ENCODE measurements at places on chromosomes 11 and 22. TPM values are rescaled to one million over a fixed set of nuclear protein-coding genes. Genes with fewer than 3 reads are reported as not detected.

Gene ZNRF3
- polyA plus RNA-seq = not detected

Gene VPS11
- 45.6 TPM for polyA plus RNA-seq

Gene RIMBP3B
- not detected for polyA plus RNA-seq

Gene SIK3
- polyA plus RNA-seq = 36.8 TPM

Gene MTNR1B
- not detected for polyA plus RNA-seq

Gene CREB3L1
- not detected for polyA plus RNA-seq

DNA sequence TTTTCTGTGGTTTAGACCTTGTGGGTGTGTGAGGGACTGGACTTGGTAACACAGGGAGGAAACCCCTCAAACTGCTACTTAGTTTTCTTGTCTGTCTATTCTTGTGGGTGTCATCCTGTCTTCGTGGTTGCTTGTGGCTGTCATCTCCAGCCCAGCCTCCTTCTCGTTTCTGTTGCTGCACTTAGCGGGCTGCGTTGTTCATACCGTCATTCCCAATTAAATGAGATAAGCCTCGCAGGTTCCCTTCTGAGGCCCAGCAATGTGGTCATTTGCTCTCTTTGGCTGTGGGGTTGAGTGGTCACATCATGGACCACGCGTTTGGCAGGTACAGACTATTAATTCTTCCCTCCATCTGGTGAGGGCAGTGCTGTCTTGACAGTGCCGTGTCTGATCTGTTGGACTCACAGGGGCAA, 18.8 kb downstream of the PANX1 start:
- H3K27ac ChIP-seq = no peak overlapping the region
- H3K36me3 ChIP-seq = no peaks in the 10 kb centered on the region
- peaks cover 85% of the 10 kb centered on the region for H3K4me1 ChIP-seq
- H3K27me3 ChIP-seq = no peaks in the 10 kb centered on the region

DNA sequence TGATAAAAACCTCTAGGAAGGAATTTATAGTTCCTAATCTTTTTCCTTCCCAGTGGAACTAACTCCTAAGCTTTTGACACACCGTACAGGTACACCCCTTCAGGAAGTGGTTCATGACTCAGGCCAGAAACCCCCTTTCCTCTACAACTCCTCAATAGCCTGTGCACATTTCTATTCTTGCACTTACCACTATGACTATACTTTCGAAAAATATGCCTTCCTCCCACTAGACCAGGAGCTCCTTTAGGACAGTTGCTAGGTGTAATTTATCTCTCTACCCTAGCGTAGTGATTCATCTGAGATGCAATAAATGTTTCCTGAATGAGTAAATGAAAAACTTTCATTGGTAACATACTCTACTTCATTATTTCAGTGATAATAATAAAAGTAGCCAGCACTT, 14.5 kb downstream of the MAP6 start:
- H3K4me3 ChIP-seq = no peak overlapping the region
- H3K36me3 ChIP-seq = no peaks in the 10 kb centered on the region
- peaks cover 52% of the 10 kb centered on the region for H3K27me3 ChIP-seq
- DNase-seq = no peak
- H3K27ac ChIP-seq = no peak overlapping the region

GRCh38 chr11:61733120-61733978, 19.1 kb upstream of the MYRF start:
- H3K36me3 ChIP-seq = no peaks in the 10 kb centered on the region

GRCh38 chr11:12989428-12990161, 19.5 kb upstream of the RASSF10 start:
- no peak for DNase-seq
- H3K4me1 ChIP-seq = no peaks in the 10 kb centered on the region
- peaks cover 7% of the 10 kb centered on the region for H3K27me3 ChIP-seq

- H3K27me3 ChIP-seq = peaks cover 12% of the 10 kb centered on the region
- no peak overlapping the region for H3K4me3 ChIP-seq
- H3K4me1 ChIP-seq = no peaks in the 10 kb centered on the region
- DNase-seq = no peak
Measured at GRCh38 chr11:61627850-61628661, 47.2 kb upstream of the SYT7 start.

- no peak overlapping the region for H3K4me3 ChIP-seq
- H3K27ac ChIP-seq = no peak overlapping the region
- H3K27me3 ChIP-seq = peaks cover 30% of the 10 kb centered on the region
- no peak for DNase-seq
Measured at GRCh38 chr11:123360267-123360936, 69.7 kb upstream of the GRAMD1B start.

DNA sequence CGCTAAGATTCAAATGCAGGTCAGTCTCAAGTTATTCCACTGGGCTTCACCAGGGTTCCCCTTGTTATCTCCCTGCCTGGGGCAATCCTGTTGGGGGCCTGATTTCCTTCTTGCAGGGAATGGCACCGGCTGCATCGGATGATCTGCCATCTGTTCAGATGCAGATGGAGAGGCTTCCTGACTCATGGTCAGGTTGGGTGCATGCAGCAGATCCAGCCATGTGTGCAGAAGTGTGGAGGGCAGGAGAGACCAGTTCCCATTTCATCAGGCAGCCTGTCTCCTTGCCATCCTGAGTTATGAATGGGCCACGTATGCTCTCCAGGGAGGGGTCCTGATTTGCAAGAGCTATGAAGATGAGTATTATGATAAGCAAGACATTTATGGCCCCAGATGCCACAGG, 161.2 kb upstream of the PLET1 start:
- H3K4me3 ChIP-seq = no peak overlapping the region
- H3K27ac ChIP-seq = no peak overlapping the region
- H3K4me1 ChIP-seq = no peaks in the 10 kb centered on the region
- DNase-seq = no peak
- no peaks in the 10 kb centered on the region for H3K36me3 ChIP-seq
- H3K27me3 ChIP-seq = peaks cover 6% of the 10 kb centered on the region

DNA sequence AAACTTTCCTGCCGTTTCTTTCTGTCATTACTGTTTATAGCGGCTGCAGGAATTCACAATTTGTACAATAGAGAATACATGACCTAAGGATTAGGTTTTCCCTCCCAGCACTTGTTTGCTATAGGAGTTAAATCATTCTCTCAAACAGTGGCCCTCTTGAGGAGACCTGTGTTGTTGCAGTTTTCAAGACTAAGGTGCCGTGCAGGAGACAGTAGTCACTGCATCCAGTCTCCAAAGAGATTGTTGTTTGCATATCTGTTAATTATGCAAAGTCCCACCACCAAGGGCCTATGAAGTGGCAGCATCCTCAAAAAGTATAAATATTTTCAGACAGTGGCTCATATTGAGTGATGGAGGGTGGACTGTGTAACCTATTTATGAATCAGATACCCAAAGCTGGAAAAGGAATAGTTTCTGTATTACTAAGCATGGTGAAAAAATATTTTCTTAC, 2.3 kb downstream of the PRSS23 start:
- no peak for DNase-seq
- H3K36me3 ChIP-seq = no peaks in the 10 kb centered on the region
- H3K4me1 ChIP-seq = peaks cover 10% of the 10 kb centered on the region

GRCh38 chr11:660281-660680, 23.2 kb downstream of the DRD4 start:
- no peak for DNase-seq
- no peak overlapping the region for H3K27ac ChIP-seq
- no peaks in the 10 kb centered on the region for H3K27me3 ChIP-seq
- no peaks in the 10 kb centered on the region for H3K36me3 ChIP-seq

- H3K4me3 ChIP-seq = peak overlapping the region; percentile 44
- DNase-seq = peak; percentile 40
- H3K27me3 ChIP-seq = peaks cover 24% of the 10 kb centered on the region
- peaks cover 20% of the 10 kb centered on the region for H3K4me1 ChIP-seq
- no peak overlapping the region for H3K27ac ChIP-seq
- no peaks in the 10 kb centered on the region for H3K36me3 ChIP-seq
Measured at GRCh38 chr11:63769042-63769713, 603 bp upstream of the ZFTA start.

GRCh38 chr11:128985880-128986279, 43.2 kb upstream of the TP53AIP1 start:
- H3K27me3 ChIP-seq = no peaks in the 10 kb centered on the region
- no peak overlapping the region for H3K4me3 ChIP-seq
- DNase-seq = no peak
- H3K4me1 ChIP-seq = no peaks in the 10 kb centered on the region

DNA sequence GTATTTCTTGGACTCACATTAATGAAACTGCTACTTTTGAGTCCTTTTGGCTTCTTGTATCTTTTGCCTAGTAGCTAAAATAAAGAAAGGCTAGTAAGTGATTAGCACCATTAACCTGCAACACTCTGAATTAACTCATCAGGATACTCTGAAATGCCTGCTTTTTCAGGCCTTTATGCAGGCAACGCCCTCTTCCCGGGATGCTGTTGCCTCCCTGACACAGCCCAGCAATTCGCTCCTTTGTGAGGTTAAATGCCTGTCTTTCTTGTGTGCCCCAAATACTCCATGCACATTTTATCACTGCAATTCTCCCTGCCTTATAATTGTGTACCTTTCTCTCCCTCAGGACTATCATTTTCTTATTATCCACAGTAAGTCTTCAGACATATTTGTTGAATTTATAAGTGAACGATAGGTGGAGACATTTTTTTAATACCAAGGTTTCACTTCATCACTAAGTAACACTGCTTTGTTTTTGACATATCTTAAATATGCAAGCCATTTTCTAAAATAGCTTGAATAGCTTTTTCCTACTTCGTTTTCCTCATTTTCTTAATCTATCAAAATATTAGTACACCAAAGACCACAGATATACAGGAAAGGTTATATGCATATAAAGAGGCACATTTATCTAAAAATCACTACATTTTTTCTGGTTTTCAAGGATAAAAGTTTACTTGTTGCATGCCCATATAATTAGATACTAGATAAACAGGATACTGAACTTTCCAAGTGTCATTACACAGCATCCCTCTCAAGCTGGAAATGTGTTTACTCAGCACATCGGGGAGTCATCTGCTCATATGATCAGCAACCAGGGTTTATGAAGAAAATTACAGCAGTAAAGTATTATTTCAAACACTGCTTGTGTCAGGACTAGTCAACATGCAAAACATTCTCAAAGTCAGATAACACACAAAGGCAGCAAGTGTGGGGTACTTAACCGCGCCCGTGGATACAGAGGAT, 48.5 kb upstream of the DDI1 start:
- no peaks in the 10 kb centered on the region for H3K36me3 ChIP-seq
- no peak for DNase-seq
- H3K27ac ChIP-seq = no peak overlapping the region
- H3K4me1 ChIP-seq = no peaks in the 10 kb centered on the region

GRCh38 chr11:77967753-77968152, 26.7 kb downstream of the INTS4 start:
- peaks cover 18% of the 10 kb centered on the region for H3K36me3 ChIP-seq
- no peak for DNase-seq
- no peak overlapping the region for H3K4me3 ChIP-seq
- H3K27me3 ChIP-seq = no peaks in the 10 kb centered on the region

- no peak overlapping the region for H3K4me3 ChIP-seq
- peak overlapping the region; percentile 16 for H3K27ac ChIP-seq
- H3K36me3 ChIP-seq = no peaks in the 10 kb centered on the region
- DNase-seq = no peak
- peaks cover 67% of the 10 kb centered on the region for H3K4me1 ChIP-seq
- no peaks in the 10 kb centered on the region for H3K27me3 ChIP-seq
Measured at GRCh38 chr11:128300785-128301184, 286.6 kb downstream of the ETS1 start.

All from naive B cell (primary cell).